ENCODE measurements at places on chromosomes 2 and 18.

DNA sequence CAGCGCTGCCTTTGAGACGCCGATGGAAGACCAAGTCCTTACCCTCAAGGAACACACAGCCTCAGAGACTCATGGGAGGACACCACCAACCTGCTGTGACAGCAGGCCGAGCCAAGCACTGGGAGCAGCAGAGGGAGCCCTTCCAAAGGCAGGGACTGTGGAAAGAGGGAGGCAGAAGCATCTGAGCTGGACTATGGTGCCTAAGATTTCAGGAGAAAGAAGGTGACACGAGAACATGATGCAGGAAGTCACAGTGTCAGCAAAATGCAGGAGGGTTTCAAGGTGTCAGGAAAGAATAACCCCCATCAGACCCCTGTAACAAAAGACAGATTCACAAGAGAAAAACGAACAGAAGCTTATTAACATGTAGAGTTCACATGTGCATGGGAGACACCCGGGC, 24.2 kb upstream of the COX7A2L start:
- no peak for DNase-seq

DNA sequence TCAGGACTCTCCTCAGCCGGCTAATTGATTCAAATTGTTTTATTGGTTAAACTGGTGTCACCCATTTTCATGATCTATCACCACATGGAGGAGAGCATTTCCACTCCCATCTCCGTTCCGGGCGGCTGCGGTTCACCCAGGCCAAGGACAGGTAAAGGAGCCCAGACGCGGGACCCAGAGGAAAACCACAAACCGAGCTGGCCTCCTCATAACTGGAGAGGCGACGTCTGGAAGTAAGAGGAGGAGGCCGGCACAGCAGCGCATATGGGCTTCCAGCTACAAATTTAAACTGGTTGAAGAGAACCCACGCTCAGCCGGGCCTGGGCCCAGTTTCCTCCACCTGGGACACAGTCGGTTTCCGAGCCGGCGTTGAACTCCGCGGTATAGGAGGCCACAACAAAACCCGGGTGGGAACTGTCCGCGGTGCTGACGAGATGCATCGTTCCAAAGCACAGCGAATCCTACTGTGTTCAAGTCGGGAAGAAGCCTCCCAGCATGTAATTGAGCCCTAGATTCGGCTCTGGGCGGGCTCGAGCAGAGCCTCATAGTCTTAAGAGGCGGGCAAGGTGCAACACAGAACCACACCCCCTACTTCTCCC, 3.0 kb upstream of the SKOR2 start:
- peak; percentile 65 for DNase-seq

DNA sequence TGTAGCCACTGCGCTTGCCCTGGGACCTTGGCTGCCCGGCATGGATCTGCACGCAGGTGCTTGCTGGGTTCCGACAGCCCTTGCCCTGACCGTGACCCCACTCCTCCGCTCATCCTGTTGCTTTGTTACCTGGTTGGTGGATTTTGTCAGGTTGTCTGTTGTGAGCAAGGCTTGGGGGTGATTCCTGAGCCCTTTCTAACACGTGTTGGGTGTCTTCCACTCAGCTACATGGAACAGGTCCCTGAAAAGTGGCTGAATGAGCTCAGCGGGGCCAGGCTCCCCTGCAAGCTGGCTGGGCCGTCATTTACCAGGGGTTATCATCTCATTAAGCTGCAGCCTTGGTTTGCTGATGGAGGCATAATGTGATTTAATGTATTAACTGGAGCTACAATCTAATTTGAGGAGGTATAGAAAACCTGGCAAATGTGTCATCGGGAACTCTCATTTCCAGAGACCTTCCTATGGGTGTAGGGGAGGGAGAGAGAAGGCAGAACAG, 24.6 kb downstream of the RAMP1 start:
- no peak for DNase-seq

DNA sequence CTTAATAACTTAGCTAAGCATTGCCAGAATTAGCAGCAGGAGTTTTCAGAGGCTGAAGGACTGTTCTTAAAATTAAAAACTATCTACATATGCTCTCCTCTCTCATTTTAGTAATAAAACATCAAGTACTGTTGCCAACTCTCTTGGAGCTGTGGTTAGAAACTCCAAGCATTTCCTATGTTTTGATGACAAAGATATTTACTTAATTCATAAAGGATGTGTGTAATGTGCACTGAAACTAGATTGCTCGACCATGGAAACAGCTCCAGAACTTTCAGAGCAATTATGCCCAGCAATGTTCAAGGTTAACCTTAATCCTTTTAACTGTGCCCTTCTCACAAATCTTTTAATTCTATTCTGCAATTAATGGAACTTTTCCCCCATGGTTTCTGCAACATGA, 8.4 kb downstream of the GRP start:
- no peak for DNase-seq
